ENCODE measurements at places on chromosomes 7 and 10.

DNA sequence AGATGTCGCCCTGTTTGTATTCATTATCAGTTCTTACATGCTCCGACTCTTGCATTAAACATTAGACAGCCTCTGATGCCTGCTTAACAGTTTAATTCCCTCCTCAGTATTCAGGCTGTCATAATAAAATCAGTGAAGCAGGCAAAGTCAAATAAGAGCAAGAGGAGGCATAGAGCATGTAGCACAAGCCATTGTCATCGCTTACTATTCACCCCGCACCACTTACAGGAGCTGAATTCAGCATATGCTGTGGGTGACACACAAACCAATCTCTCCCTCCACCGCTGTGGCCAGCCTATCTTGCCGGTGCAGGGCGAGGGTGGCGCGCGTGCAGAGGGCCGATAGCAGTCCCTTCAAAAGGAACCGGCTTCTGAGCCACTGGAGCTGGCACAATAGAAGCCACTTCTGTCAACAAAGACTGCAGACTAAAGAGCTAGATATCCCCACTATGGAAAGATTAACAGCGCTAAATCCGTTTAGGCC lies 433.2 kb upstream of the MGMT start:
- DNase-seq = no peak

GRCh38 chr10:103476046-103476768 lies 2.8 kb downstream of the CALHM3 start:
- peak; percentile 23 for DNase-seq

DNA sequence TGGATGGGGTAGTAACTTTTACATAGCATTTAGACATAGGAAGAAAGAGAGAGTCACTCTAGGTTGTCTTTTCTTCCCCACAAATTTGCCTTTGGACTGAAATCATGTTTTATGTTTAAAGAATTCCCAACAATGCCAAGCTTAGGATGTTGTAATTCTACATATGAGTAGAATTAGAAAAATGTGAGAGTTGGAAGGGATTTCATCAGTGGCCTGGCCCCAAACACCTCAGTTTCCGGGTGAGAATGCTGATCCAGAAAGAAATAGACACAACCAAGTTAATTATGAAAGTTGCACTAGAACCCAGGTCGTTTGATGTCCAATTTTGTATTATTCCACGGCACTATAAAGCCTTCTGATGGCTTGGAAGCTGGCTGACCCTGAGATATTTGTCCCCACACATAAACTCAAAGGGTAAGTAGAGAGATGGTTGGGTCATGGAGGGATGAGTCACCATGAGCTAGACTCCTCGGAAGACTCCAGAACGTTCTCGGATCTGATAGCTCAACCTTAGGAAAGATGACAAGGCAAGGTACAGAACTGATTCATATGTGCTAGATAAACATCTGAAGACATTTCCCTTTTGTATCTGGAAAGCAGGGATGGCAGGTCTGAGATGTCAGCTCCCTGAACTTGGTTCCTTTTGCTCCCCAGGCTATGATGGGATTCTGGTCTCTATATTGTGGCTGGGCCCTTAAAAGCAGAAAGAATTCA lies 48.8 kb upstream of the SLC35B4 start:
- no peak for DNase-seq

DNA sequence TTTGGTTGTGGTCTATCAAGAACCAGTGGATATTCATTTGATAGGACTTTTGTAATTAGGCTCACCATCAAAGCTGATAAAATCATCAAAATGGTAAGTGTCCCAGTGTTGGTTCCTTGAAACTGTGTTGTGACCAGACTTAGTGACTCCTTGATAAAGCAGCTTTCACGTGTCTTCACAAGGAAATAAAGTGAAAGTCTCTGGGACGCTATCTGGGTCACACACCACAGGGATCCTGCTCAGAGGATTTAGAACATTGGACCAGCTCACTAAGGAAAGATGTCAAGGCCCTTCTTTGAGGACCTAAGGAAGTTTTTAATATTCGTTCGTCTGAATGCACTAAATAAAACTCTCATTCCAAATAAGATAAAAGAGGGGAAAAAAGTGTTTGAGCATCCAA lies 193.1 kb downstream of the RNLS start:
- no peak for DNase-seq

GRCh38 chr7:36985316-36985715 lies 261.0 kb upstream of the AOAH start:
- peak; percentile 76 for DNase-seq

- DNase-seq = no peak
Measured at GRCh38 chr10:116070743-116071320, 202.2 kb downstream of the GFRA1 start.

DNA sequence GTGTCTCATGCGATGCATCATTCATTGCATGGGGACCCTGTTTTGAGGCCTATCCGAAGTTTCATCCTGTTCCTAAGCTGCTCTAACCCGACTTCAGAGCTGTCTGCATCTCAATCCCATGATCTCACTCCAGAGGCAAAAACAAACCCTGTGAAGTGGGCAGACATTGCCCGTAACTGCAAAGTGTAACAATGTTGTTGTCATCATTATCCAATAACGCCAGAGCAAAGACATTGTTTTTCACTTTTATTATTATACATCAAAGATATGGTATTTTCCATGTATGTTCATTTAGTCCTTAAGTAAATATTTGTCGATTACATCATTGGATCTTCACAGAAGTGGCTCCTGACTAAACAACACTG lies 246.7 kb downstream of the KLF6 start:
- DNase-seq = peak; percentile 70

GRCh38 chr7:133794479-133794878 lies 332.7 kb upstream of the LRGUK start:
- DNase-seq = peak; percentile 97

GRCh38 chr7:2519119-2519930 lies at the start of gene LFNG:
Gene LFNG (plus strand): TSS chr7:2519774. CDS start chr7:2519862, 88 bp downstream.
- DNase-seq = peak; percentile 98

GRCh38 chr7:158013085-158013668 lies 574.4 kb downstream of the PTPRN2 start:
- DNase-seq = peak; percentile 65

DNA sequence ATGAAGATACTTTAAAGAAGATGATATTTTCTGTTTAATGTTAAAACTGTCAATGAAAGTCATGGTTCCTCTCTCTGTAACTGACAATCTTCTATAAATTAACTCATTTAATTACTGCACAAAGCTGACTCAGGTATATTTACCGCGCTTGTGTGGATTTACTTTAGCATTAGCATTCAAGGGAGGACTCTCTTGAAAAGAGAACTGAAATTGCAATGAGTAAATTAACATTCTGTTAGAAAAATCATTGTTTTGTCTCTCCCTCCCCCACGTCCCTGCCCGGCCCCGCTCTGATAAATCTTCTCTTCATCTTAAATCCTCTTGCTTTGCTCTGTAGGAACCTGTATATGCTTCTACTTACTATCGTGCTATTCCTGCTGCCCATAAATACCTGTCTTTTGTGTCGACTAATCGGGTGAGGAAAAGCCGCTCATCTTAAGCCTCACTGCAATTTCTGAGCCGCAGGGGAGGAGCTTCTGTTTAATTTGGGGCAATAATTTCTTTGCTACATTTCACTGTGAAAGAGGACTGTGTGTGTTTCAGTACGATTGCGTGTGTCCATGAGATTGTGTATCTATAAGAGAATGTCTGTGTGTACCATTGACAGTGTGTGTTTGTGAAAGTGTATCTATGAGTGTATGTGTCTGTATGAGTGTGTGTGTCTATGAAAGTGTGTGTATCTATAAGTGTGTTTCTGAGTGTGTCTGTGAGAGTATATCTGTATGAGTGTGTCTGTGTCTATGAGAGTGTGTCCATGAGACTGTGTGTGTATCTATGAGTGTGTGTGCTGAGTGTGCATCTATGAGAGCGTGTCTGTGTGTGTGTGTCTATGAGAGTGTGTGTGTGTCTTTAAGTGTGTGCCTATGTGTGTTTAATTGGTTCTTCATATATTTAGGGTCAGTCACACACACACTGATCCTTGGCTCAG lies 46.5 kb upstream of the LYZL2 start:
- DNase-seq = no peak

- no peak for DNase-seq
Measured at GRCh38 chr10:96992721-96993120, 160.6 kb downstream of the LCOR start.

GRCh38 chr10:110074758-110075671 lies 67.2 kb downstream of the ADD3 start:
- peak; percentile 11 for DNase-seq

- no peak for DNase-seq
Measured at GRCh38 chr10:17659365-17659764, 15.4 kb downstream of the STAM start.

GRCh38 chr7:1663223-1663622 lies 6.9 kb upstream of the ELFN1 start:
- no peak for DNase-seq

- no peak for DNase-seq
Measured at GRCh38 chr7:106082087-106082854, 29.8 kb downstream of the SYPL1 start.

DNA sequence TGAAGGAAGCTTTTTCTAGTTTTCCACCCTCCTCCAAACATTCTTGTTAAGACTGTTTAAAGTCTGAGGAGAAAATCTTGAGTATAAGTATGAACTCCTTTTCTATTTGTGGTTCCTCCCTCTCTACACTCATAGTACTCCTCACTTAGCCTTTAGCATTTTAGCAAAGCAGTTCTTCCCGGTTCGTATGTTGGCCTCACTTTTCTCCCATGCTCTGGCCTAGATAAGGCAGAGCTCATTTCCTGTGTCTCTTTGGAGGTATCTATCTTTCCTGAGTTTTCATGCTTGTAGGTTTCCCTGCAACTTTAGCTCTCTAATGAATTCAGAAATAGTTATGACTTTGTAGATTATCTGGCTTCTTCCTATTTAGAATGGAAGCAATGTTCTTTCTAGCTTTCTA lies 5.9 kb upstream of the OR2F1 start:
- DNase-seq = no peak

- no peak for DNase-seq
Measured at GRCh38 chr10:62050346-62050892, 148.9 kb downstream of the ARID5B start.

DNA sequence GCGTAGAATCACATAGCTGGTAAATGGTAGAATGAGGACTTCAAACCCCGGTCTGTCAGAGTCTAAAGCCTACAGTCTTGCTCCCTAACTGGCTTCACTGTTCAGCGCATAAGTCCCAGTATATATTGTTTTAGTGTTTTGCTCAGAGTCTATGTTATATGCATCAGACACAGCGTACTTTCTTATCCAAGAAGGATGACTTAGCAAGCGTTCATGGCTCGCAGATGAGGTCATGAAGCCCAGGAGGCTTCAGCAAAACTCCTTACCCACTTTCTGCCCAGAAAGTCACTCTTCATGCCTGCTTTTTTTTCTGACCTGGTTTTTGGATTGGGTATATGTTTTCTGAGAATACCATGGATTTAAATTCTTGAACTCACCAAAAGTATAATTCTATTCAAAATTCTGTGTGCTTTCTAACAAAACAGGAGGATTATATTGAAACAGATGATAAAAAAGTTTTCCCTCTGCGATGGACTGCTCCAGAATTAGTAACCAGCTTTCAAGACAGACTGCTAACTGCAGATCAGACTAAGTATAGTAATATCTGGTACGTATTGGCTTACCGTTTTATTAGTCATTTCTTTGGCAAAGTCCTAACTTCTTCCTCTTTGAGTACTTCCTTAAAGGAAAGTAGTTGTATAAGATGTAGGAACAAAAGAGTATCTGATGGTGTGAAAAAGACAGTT lies 24.6 kb upstream of the BHLHA15 start:
- no peak for DNase-seq

- no peak for DNase-seq
Measured at GRCh38 chr7:115924411-115924810, 106.2 kb downstream of the TFEC start.

DNA sequence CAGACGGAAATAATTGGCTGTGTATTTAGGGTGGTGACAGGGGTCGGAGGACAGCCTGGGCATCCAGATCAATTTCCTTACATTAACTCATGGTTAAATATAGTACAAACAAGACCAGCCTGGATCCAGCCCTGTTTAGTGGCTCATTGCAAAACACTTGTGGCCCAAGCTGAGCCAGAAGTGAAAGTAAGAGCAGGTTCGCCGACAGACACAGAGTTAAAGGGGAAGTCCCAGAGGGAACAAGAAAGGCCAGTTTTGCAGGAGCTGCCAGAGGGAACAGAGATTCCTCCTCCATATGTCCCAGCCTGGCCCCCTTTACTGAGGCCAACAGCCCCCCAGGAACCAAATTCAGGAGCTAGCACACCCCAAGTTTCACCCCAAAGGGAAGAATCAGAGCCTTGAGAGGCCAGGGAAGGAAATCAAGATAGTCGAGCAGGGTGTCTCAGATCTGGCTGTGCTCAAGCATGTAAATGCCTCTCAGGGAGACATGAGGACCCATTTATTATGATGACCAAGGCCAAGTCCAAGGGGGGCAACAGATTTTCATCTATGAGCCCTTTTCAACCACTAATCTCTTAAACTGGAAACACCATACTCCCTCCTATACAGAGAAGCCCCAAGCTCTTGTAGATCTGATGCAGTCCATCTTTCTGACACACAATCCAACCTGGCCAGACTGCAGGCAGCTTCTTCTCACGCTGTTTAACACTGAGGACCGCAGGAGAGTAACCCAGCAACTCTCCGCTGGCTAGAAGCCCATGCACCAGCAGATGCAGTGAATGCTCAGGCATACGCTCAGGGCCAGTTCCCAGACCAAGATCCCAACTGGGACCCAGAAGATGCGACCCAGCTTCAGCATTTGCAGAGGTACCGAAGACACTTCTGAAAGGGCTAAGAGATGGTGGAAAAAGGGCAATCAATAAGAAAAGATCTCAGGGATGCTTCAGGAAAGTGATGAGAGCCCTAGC lies 15.9 kb upstream of the ADCK2 start:
- DNase-seq = peak; percentile 23

DNA sequence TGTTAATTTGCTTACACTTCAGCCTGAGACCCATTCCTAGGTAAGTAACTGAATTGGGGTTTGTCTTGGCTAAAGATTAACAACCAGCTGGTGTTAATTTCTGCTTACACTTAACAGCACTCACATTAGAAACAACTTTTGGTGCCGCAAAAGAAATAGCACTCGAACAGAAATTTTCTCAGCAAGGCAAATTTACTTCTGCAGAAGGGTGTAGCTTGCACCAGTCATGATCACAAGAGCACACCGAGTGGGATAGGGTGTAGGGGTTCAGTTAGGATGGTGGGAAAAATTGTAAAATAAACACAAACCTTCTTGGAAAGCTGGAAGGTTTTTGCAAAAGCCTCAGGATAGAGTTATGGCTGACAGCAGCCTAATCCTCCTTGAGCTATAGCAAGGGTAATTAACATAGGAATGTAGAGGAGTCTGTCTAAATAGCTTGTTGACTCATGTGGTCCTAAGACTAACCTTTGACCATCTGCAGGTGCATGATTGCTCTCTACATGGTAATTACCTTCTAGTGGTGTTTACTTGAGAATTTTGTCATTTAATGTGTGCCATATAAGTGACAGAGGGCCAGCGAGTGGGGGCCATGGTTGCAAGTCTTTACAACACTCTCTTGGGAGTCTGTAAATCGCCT lies 67.8 kb upstream of the CDK13 start:
- no peak for DNase-seq

GRCh38 chr10:101666083-101666482 lies 28.9 kb downstream of the FBXW4 start:
- no peak for DNase-seq

- no peak for DNase-seq
Measured at GRCh38 chr7:147497246-147497645, 1093.3 kb upstream of the C7orf33 start.

Measured in NCI-H69 (cell line).